CD14-positive monocyte (primary cell): ENCODE measurements at places on chromosomes 16 and 17. TPM values are rescaled to one million over a fixed set of nuclear protein-coding genes. Genes with fewer than 3 reads are reported as not detected.

GRCh38 chr17:29613352-29613837, 9.3 kb downstream of the CORO6 start:
- DNase-seq = peak; percentile 87
- H3K4me1 ChIP-seq = peaks cover 59% of the 10 kb centered on the region
- H3K36me3 ChIP-seq = no peaks in the 10 kb centered on the region
- peak overlapping the region; percentile 68 for H3K4me3 ChIP-seq

GRCh38 chr17:4722678-4723240, 8.5 kb upstream of the MED11 start:
- H3K27me3 ChIP-seq = no peaks in the 10 kb centered on the region
- peaks cover 42% of the 10 kb centered on the region for H3K36me3 ChIP-seq
- peaks cover 54% of the 10 kb centered on the region for H3K4me1 ChIP-seq
- no peak for DNase-seq
- H3K4me3 ChIP-seq = no peak overlapping the region

DNA sequence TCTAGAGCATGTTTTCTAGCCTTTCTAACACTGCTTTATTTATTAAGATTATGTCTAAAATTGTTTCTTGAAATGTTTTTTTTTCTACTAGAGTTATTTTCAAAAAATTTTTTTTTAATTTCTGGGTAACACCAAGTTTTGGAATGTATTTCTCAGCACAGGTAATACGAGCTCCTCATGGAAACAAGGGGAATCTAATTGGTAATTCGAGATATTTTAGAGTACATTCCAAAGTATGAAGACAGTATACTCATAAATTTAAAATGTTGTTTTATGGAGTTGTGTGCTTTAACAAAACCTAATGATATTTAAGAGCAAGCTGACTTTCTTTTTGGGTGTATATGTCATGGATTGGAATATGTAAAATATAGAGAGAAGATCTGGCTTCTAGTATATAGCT, 42.4 kb downstream of the OMG start:
- no peaks in the 10 kb centered on the region for H3K27me3 ChIP-seq
- no peaks in the 10 kb centered on the region for H3K4me1 ChIP-seq
- H3K27ac ChIP-seq = no peak overlapping the region
- no peaks in the 10 kb centered on the region for H3K36me3 ChIP-seq
- no peak for DNase-seq
- no peak overlapping the region for H3K4me3 ChIP-seq

The FNDC8 gene
- not detected in 2 replicates for polyA plus RNA-seq

The DOC2B gene
- polyA plus RNA-seq = 0.02 TPM
